ENCODE measurements at places on chromosomes 13 and 19.
A peak's percentile ranks its signal among the peaks of the same experiment; 100 is the strongest.

GRCh38 chr19:811506-812048 lies 10.2 kb downstream of the PLPPR3 start:
- no peak for DNase-seq

DNA sequence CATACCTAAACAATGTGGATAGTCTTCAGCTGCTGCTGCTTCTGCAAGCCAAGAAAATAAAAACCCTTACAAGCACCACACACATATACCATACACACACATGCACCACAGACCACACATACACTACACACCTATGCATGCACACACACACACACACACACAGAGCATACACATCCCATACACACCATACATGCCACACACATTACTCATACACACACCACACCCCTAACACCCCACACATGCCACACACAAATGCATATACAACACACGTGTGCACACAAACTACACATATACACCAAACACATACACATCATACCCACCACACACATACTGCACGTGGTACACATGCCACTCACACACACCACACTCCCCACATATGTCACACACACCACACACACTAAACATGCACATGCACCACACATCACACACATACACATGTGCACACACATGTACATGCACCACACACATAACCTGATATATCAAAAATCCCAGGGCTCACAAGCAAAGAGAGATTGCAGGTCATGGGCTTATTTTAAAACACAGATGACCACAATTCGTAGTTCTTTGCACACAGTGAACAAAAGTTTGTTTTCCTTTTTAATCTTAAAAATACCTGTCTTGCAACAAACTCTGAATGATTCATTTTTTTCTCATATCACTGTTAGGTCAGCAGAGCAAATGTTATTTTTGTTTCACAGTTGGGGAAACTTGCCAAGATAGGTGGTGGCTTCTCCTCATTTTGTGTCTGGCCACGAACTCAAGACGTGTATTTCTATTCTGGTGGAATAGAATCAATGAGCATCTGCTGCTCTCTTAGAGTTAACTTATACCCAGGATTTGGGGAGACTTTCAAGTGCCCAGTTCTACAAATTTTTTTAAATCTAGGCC lies 456.6 kb downstream of the FGF9 start:
- DNase-seq = no peak

DNA sequence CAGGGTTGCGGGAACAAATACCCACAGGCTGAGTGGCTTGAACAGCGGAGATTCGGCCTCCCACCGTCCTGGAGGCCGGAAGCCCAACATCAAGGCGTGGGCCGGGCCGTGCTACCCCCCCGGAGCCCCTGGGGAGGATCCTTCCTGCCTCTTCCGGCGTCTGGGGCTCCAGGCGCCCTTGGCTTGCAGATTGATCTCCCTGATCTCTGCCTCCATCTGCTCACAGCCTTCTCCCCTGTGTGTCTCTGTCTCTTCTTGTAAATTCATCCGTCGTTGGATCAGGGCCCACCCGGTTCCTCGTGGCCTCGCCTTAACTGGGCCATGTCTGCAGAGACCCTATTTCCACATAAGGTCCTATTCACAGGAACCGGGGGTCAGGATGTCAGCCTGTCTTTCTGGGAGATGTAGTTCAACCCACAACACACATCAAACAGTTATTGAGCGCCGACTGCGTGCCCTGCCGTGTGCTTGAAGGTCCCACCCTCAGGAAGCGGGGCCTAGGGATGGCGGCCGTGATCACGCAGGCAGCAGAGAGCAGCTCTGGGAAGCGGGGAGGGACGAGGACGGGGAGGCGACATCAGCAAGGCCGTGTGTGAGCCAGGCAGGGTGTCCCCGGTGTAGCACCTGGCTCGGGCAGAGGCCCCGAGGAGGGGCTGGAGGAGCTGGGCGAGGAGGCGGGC lies 21.3 kb downstream of the HCN2 start:
- peak; percentile 64 for DNase-seq

DNA sequence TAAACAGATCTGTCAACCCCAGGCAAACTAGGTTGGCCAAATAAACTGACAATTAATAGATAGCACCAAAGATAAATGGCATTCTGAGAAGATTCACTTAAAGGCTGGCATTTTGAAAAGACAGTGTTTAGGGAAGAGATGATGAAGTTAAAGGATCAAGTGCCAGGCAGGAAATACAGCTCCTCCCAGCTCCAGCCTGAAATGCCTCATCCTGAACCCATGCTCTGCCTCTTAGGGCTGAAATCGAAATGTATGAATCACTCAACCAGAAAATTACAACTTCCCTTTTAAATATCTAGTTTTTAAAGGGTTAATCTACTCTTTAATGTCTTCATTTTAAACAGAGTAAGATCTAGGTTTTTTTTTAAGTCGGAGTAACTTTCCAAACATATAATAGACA lies 171.2 kb upstream of the UBL3 start:
- no peak for DNase-seq

DNA sequence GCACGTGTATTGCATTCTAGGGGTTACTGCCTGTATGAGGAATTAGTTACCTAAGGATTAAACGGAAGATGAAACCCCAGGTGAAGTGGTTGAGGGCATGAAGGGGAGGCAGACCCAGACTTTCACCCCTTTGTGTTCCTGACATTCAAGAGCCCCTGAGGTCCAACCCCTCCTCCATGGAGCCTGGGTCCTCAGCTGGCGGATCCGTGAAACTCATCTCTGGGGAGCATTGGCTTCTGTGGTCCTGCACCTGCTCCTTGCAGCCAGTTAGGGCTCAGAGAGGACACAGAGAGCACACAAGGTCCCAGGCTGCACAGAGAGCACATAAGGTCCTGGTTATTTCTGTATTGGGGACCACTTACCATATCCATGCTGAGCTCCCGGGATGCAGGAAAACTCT lies 7.0 kb upstream of the LILRA1 start:
- DNase-seq = no peak

DNA sequence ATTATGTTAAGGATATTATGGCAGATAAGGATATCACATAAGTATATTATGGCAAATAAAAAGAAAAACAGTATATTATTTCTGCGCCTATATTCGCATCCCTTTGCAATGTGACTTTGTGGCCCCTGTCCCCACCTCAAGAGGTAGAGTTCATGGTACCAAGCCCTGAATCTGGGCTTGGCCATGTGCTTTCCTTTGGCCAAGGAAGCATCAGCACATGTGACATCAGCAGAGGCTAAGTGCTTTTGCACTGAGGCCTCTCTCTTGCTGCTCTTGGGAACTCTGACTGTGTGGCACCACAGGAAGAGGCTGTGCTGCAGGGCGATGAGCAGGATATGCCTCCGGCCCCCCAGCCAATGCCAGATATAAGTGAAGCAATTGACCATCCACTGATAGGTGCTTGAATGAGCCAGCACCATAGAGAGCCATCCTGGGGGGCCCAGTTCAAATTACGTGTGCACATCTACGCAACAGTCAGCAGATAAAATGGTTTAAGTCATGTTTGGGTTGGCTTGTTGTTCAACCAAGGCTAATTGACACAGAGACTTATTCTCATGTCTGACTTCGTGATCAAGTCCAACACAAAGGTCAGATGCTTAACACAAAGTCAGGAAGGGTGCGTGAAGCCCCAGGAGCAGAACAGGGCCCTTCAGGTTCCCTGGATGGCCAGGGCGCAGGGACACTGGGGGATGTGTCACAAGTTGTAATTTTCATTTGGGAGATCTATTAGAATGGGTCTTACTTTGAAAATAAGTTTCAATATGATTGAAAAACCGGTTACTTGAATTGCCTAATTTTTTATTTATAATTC lies 173.3 kb downstream of the COL4A1 start:
- DNase-seq = no peak

GRCh38 chr19:2507109-2507508 lies 31.2 kb downstream of the GADD45B start:
- peak; percentile 56 for DNase-seq

DNA sequence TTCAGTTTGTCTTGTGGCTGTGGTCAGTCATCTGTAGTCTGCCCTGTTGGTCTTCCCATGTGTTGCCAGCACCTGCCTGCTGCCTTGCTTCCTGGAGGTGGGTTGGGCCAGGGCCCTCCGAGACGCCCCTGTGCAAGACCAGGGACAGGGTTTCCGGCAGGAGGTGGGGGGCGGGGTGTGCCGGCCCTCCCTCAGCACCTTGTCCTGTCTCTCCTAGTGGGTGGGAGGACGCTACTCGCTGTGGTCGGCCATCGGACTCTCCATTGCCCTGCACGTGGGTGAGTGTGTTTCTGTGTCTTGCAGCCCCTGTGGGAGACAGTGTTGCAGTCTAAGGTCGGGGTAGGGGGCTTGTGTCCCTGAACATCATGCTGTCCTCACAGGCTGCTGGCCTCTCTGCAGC lies 11.2 kb upstream of the PDCD2L start:
- DNase-seq = no peak

DNA sequence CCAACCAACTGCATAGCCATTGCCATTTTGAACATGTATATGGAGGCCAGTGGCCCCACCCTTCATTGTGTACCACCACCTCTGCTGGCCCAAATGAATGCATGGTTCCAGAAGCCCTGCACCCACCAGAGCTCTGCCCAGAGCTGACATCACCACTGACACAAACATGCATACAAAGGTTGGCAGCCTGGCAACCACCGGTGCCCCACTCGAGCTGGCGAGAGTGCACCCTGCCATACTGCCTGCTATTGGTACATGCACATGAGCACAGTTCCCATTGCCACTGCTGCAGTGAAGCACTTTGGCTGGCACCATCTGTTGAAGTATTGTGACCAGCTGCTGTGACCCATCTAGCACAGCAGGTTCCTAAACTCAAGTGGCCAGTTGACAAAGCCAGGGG lies 1564.9 kb downstream of the OLFM4 start:
- DNase-seq = no peak

GRCh38 chr19:41616792-41617621 lies 9.9 kb downstream of the CEACAM4 start:
- DNase-seq = peak; percentile 29

GRCh38 chr19:42634409-42635232 lies 39.9 kb upstream of the CEACAM8 start:
- no peak for DNase-seq

DNA sequence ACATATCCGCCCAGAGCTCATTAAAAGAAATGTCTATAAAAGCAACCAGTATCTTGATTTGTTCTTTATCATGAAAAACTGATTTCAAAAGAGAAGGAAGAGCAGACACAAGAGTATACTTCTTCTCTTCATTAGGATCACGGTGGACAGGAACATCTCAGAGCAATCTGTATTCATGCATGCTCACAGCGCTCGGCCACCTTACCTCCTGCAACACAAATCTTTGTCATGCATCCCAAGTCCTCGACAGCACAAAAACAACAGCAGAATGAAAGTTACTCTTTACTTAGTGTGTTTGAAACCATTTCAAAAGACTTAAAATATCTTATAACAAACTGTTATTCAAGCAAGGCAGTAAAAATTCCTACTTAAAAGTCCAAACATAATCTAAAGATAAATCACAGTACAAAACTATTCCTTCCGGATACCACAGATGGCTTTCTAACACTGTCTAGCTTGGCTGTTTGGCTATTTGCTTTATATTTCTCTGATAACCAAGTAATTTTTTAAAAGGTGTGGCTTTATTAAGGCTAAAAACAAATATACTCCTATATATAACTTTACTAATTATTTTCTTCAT lies 174.5 kb downstream of the TBC1D4 start:
- DNase-seq = no peak

DNA sequence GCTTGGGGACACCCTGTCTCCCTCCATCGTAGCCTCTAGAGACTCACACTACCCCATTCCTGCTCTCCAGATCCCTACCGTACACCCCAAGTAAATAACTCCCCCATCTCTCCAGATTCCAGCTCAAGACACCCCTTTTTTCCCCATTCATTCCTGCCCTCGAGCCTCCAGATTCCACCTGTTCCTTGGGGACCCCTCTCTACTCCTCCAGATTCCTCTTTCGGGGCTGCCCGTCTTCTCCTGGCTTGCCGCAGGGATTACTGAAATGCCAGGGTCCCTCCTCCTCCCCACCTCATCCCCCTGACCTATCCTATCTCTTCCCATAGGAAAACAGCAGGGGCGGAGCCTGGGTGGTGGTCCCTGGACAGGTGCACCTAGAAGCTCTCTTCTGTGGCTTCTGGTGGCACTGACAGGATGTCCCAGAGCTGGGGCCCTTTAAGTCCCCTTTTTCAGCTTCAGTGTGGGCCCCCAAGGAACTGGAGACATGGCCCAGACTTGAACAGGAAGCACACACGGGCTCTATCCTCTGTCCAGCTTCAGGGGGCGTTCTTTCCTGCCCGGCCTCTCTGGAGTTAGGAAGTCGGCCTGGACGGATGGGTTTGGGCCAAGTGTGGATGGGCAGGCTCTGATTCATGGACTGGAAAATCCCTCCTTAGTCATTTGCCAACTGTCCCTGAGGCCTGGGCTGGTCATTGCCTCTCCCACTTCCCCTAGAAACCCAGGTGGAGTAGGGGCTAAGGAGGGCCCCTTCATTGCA lies 1.2 kb downstream of the ZSWIM4 start:
- peak; percentile 82 for DNase-seq

GRCh38 chr13:59931621-59932020 lies 232.1 kb downstream of the DIAPH3 start:
- DNase-seq = no peak

GRCh38 chr19:7657131-7657751 lies 11.6 kb upstream of the RETN start:
- no peak for DNase-seq

DNA sequence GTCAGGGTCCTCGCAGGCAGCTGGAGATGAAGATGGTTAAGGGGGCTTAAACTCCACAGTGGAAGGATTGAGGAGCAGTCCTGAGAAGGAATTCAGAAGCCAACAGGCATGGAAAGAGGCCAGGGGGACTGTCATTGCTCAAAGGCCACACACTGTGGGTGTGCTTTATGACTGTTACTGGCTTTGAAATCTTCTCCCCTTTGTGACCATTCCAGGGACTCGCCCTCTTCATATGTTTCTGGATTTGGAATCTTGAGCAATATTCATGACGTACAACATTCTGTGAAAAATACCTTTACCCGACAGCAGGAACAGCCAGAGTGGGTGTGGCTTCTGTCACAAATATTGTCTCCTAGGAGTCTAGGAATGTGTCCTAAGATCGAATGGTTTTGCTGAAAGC lies 16.6 kb downstream of the CEACAM7 start:
- no peak for DNase-seq

DNA sequence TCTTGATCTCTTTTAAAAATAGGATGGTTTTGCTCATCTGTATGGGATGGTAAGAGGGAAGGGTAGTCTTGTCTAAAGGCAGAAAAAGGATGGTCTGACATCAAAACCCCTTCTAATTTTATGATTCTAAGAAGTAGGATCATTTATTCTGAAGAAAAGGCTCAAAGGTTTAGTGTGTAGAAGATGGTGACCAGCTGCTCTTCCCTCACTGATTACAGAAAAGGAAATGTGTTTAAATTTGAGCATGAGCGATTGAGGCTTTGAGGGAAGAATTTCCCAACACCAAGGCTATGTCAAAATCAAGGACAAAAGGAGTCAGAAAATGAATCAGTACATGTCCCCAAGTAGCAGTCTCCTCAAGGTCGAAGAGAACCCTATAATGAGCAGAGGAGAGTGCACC lies 909.8 kb downstream of the EFNB2 start:
- no peak for DNase-seq

DNA sequence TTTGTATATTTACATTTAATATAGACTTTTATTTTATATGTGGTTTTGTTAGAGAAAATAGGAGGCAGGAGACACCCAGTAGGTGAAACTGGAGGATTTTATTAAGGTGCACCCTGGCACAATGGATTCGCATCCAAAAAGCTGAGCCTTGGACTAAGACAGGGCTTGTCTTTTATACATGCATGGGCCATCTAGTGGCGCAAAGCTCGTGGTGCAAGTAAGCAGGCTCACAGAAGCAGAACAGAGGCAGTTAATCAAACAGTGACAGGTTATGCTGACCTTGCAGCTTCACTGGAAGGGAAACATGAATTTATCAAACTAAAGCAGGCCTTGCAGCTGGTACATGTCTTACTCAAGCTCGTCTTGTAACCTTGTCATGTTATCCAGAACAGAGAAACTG lies 58.8 kb upstream of the ZNF681 start:
- DNase-seq = peak; percentile 2

All from muscle of leg (tissue), 16 donors.